ENCODE measurements at places on chromosomes 16 and 17.

DNA sequence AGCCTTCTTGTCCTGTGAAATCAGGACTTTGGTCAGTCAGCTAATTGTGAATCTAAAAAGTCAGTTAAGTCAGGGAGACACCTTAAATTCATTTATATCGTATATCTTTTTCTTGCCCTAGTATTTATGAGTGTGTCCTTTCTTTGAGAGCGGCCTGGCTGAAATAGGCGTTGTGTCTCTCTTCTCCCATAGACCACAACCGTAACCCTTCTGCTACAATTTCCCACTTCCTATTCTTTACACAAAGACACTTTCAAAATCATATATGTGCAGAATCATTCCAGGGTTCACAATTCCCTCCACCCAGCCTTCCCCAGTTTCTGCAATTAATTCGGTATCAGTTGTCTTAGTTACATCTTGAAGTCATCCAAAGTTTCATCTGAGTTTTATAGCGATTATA lies 14.0 kb upstream of the COTL1 start:
- DNase-seq, result no peak

- no peak for DNase-seq
Measured at GRCh38 chr17:28330671-28331070, 4.6 kb downstream of the IFT20 start.

- no peak for DNase-seq
Measured at GRCh38 chr16:506246-506546, 21.3 kb upstream of the CAPN15 start.

- DNase-seq, result no peak
Measured at GRCh38 chr16:51440131-51440889, 289.2 kb upstream of the SALL1 start.

- DNase-seq, result no peak
Measured at GRCh38 chr17:12492450-12492849, 173.2 kb upstream of the MYOCD start.

- DNase-seq, result no peak
Measured at GRCh38 chr17:40475234-40475908, 26.1 kb downstream of the TNS4 start.

- no peak for DNase-seq
Measured at GRCh38 chr16:75026892-75027391, 28.1 kb downstream of the ZNRF1 start.

DNA sequence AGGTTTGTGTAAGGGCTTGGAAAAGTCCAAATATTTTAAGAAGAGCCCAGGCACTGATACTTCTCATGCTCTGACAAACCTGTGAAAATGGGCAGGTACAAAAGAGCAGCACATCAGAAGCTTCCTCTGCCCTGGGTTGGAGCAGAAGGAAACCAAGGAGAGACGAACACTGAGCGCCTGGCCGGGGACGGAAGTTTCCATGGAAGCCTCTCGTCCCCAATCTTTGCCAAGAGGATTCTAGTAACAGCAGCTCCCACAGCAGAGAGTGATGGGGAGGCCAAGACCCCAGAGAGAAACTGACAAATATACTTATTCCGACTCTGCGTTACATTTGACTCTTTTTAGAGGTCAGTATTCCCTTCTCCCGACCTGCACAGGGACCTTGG lies 268.5 kb downstream of the C16orf95 start:
- DNase-seq, result no peak

DNA sequence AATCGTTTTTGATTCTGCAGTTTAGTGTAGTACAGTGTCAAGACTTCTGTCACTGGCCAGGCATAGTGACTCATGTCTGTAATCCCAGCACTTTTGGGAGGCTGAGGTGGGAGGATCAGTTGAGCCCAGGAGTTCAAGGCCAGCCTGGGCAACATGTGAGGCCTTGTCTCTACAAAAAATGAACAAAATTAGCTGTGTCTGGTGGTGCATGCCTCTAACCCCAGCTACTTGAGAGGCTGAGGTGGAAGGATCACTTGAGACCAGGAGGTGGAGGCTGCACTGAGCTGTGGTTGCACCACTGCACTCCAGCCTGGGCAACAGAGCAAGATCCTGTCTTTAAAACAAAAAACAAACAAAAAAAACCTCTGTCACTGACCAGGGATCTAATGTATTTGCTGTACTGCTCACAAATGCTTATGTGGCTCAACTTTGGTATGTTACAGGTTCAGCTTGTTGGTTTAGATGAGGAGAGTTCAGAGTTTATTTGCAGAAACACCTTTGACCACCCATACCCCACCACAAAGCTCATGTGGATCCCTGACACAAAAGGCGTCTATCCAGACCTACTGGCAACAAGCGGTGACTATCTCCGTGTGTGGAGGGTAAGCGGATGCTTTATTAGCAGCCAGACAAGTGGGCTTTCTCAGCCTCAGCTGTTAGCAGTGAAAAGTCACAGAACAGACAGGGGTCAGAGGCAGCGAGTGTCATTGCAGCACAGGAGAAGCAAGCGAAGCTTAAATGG lies 22.5 kb upstream of the TACO1 start:
- DNase-seq, result no peak

DNA sequence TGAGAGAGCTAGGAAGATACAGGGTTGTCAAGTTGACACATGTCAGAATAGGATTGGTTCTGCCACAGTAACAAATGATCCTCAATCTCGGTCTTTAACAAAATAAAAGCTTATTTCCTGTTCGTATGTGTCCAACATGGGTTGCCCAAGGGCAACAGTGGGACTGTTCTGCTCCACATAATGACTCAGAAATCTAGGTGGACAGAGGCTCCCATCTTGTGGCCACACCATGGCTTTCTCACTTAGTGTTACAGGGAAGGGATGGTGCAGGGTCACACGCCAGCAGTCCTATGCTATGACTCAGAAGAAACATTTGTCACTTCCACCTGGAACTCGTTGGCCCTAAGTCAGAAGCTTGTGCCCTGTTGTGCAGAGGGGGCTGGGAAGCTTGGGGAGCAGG lies 364.9 kb downstream of the SNX29 start:
- no peak for DNase-seq

- DNase-seq, result no peak
Measured at GRCh38 chr17:68089881-68090280, 54.3 kb downstream of the KPNA2 start.

DNA sequence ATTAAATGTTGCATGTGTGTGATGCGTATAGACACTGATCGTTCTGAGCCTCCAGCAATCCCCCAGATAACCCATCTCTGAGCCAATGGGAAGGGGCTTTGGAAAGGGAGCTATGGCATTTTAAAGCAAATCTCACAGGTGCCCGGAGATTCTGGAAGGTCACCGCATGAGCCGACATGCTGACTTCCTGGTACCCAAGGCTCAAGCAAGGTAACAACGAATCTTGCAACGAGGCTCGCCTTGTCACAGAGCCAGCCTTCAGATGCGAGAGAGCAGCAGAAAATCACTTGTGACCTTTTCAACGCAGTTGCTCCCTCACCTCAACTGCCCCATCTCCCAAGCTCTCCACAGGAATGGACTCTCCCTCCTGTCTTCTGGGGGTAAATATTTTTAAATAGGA lies 154.8 kb upstream of the CDH5 start:
- no peak for DNase-seq

- no peak for DNase-seq
Measured at GRCh38 chr16:35678-36305, 17.6 kb downstream of the POLR3K start.

- no peak for DNase-seq
Measured at GRCh38 chr17:80160536-80160935, 9.3 kb upstream of the CARD14 start.

GRCh38 chr17:77882481-77883212 lies 75.9 kb upstream of the TNRC6C start:
- DNase-seq, result peak; percentile 68

DNA sequence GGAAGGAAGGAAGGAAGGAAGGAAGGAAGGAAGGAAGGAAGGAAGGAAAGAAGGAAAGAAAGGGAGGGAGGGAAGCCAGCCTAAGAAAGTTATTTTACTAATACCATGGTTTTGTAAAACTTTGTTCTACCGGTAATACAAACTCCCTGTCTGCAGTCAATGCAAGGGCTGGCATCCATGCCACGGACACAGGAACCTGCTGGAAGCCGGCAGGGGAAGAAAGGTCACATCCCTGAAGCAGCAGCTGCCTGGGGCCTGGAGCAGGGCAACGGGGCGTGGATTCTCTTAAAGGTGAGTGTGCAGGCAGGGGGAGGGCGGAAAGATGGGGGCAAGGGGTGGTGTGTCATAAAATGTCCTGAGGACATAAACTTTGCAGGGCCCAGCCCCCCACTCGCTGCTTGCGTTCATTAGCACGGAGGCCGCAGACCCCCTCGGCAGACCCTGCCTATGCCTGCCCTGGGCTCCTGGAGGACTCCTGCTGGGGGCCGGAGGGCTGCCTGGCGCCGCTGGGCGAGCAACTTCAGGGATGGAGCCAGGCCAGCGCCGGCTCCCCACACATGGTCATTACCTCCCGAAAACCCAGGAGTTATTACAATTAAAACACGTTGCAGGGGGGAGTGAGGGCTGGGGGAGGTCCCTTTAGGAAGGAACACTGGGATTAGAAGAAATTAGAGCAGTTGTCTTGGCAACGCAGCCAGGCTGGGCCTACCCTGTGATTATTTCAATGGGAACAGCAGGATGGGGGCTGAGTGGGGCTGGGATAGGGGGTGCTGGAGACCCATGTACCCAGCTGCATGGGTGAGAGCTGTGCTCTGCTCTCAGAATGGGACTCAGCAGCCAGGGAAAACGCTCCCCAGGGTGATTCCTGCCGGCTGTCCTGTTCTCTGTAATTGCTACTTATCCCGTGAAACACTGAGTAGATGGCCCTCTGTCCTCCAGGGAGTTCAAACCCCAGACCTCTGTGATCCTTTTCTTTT lies 257.9 kb downstream of the SOX9 start:
- DNase-seq, result no peak

GRCh38 chr16:85249418-85250146 lies 137.3 kb upstream of the CIBAR2 start:
- no peak for DNase-seq

DNA sequence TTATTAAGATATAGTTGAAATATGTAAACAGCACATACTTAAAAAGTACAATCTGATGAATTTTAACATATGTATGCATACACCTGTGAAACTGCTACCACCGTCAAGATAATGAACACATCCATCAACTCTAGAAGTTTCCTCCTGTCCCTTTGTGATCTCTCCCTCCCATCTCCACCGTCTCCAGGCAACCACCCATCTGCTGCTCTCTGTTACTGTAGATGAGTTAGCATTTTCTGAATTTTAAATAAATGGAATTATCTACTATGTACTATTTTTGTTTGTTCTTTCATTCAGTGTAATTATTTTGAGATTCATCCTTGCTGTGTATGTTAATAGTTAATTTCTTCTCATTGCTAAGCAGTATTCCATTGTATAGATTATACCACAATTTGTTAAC lies 40.2 kb upstream of the SMPD3 start:
- DNase-seq, result no peak

- no peak for DNase-seq
Measured at GRCh38 chr16:85329059-85329812, 217.0 kb upstream of the CIBAR2 start.

GRCh38 chr17:39122991-39123390 lies 28.4 kb downstream of the PLXDC1 start:
- no peak for DNase-seq

DNA sequence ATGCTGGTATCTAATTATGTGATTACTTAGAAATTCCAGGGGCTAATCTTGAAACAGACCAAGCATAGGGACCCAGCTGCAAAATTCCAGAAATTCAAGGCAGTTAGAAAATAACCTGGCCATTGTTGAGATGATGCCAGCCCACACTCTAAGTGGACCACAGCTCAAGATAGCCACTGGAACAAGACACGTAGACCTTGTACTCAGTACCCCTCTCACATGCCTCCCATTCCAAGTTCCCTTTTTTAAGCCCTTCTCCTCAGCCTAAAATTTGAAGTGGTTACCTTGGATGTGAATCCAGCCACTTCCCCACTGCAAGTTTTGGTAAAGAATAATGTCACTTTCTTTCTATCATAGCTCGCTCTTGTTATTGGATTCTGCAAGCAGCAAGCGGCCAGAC lies 4.1 kb upstream of the ZNF19 start:
- no peak for DNase-seq

DNA sequence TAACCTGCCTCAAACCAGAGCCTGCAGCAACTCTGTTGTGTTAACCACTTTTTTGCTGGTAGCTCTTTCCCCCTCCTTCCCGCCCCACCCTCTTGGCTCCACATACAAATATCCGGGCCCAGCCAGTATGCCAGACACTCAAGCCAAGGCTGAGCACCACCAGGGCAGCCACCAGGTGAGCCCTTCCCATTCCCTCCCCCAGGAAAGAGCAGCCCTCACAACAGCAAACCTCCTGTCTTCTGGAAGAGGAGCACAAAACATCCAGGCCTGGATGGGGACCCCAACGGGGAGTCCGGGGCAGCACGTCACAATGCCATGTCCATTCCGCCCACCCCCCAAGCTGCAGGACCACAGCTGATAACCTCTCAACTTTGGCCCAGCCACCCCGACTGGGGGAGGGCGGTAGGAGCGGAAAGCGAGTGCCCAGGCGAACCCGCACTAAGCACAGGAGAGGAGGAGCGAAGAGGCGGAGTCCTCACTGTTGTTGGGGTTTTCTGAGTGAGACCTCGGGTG lies 757 bp downstream of the ORMDL3 start:
- DNase-seq, result peak; percentile 49

DNA sequence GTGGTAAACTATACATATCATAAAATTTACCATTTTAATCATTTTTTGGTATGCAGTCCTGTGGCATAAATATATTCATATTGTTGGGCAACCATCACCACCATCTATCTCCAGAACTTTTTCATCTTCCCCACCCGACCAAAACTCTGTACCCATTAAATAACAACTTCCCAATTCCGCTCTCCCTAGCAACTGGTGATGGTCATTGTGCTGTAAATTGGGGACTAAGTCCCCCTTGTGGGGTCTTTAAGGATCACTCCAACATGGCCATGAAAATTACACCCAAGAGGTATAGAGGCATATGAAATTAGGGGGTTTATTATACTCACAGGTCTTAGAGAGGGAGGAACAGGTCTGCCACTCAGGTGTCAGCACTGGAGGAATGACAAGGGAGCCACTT lies 57.4 kb upstream of the NKD1 start:
- DNase-seq, result no peak

DNA sequence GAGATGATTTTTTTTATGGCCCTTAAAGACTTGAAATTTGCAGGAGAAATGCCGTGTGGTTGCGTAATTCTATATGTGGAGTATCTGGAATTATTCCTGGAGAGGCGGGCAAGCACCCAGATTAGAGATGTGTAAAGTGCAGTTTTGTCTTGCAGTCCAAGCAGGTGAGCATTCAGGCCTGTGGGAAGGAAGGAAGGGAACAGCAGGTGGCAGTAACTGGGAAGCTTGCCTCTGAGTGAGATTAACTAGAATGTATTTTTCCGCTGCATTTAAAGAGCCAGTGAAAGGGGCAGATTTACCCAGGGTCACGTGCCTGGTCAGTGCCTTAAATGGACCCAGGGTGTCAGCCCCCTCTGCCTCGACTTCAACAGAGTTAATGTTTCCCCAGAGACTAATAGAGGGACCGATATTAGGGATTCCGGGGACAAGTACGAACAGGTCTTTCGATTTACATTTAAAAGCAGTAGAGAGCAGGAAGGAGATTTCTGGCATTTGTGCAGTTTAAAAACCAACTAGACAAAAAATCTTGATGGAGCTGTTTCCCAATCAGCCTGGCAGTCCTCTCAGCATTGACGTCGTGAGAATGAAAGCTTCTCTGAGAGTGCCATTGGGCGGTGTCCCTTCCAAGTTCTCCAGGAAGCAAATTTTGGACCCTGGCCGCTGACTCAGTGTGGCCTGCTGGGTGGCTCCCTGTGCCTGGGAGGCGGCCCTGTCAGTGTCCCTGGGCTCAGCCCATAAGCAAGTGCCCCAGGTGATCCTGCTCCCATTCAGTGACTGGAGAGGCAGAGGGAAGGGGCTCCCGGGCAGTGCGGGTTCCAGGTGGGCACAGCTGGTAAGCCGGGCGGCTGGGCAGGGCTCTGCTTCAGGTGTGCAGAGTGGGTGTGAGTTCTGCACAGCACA lies 38.2 kb downstream of the KSR1 start:
- no peak for DNase-seq

GRCh38 chr16:80116711-80117110 lies 424.1 kb upstream of the DYNLRB2 start:
- no peak for DNase-seq
